Stimulated activated CD8-positive, alpha-beta memory T cell treated with anti-CD3 and anti-CD28 coated beads, Interleukin-7, amount 100 ng/mL, for 1 hour (primary cell): ENCODE measurements at places on chromosomes 4 and X.

- no peak for DNase-seq
These were observed 8.1 kb downstream of the HADH start for GRCh38 chr4:107997794-107998193.

GRCh38 chrX:9609987-9610386, 145.1 kb downstream of the TBL1X start:
- DNase-seq = no peak

DNA sequence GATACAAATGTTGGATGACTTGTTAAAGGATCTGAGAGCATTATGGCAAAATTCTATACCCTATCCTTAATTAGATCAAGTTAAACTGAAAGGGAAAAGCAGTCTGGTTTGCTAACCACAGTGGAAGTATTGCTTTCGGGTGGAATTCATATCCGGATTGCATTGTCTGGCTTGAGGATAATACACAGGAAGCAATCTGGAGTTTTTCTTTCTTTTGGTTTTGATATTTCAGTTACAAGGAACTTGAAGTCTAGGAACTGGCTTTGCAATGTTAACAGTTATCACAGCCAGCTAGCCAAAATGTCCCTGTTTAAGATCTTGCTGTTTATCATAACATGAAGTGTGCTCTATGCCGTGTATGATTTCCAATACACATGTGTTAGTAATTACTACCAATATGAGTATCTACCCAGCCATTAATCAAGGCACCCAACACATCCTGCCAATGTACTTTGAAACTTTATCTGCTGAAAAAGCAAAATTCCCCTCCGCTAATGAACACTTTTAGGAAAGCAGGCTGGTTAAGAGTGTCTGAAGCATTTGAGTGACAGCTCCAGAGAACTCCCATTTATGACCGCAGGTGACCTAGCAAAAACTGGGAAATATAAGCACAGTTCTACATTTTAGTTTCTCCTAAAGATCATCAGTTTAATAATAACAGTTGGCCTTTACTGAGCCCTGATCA, 146.4 kb downstream of the PALLD start:
- no peak for DNase-seq

- no peak for DNase-seq
These were observed 1.8 kb upstream of the ZCCHC4 start for GRCh38 chr4:25310803-25311166.

DNA sequence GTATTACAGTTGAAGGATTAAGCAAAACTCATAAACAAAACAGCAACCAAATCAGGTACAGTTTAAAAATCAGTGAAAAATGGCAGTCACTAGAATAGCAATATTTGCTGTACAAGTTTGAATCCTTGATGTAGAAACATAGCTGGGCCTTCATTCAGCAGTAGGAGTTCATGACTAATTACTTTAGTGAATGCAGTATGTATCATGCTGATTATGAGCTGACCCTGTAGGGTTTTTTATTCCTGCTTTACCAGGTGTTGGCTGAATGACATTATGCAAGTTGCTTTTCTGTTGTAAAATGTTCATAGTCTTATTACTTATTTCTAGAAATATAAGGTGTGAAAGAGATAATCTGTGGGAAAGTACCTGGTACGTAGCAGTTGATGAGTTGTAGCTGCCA, 179.6 kb downstream of the CCSER1 start:
- DNase-seq = no peak

GRCh38 chr4:75344915-75345314, 169.3 kb downstream of the RCHY1 start:
- DNase-seq = no peak

- no peak for DNase-seq
These were observed 607.9 kb downstream of the ANKRD50 start for GRCh38 chr4:124104628-124105027.

- no peak for DNase-seq
These were observed 94.9 kb downstream of the ARHGAP24 start for GRCh38 chr4:85569730-85570299.

DNA sequence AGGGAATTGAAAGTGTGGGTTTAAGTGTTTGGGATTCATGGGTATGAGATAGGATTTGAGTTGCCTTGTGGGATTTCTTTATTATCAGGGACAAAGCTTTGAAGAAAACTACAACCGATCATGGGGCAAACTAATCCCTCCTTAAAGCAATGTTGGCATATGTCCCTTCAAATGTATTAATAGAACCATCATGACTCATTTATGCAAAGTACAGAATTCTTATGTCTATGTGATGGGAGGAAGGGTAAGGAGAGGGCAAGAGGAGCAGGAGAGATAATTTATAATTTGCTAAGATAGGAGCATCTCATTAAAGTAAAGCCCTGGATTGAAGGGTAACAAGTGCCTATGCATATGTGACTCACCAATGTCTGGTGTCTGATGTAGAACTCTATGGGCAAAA, 94.2 kb downstream of the PHEX start:
- DNase-seq = no peak

GRCh38 chrX:56564164-56564885, 898 bp downstream of the UBQLN2 start:
- DNase-seq = no peak

GRCh38 chr4:28772066-28772465, 1911.4 kb downstream of the STIM2 start:
- DNase-seq = no peak

- DNase-seq = no peak
These were observed 78.8 kb downstream of the EVC2 start for GRCh38 chr4:5629542-5629941.
